Activated effector memory CD4-positive, alpha-beta T cell treated with Interleukin-2 at 50 U/mL for 16 hours (primary cell): ENCODE measurements at places on chromosomes 4 and X.

DNA sequence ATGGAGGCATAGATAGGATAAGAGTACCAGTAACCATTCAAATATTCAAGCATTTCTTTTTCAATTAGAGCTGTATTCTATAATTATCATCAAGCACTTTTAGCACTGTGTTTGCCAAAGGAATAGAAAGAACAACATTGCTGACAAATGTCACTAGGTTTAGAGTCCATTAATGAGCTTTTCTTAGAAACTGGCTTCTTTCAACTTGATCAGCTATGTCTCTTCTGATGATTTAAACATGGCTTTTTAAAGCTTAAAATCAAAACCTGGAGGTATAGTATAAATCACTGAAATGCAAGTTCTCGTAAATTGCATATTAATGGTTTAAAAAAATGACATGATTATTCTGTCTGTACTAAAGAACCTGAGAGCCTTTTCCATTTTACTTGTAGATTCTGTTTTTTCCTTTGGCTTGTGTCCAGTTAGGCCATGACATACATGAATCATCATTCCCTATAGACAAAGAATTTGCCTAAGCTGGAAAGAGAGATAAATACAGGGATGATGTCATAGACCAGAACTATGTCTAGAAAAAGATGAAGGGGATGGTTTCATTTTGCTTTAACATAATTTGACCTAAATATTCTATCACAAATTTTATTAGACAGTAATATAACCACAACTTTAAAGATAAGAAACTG, 340.1 kb upstream of the CTSO start:
- DNase-seq: no peak

- no peak for DNase-seq
These were observed 30.3 kb downstream of the CCNG2 start for GRCh38 chr4:77187322-77187721.

GRCh38 chrX:28668303-28668702, 81.1 kb downstream of the IL1RAPL1 start:
- DNase-seq: no peak

GRCh38 chrX:39559229-39559628, 538.5 kb downstream of the BCOR start:
- DNase-seq: no peak

DNA sequence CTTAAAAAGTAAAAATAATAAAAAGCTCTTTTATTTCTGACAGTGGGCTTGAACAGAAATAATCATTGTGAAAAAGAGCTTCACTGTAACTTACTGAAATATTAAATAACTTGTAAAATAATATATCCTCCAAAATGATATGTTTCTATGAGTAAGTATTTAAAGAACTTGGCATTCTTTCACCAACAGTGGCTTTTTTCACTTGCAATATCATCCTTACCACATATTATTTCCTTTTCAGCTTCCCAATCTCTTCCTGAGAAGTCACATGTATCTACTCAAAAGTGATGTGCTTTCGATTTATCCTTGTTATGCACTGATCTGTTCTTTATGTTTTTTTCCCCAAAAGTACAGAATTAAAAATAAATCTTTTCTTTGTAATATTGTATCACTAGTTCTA, 2.2 kb upstream of the PCDH18 start:
- no peak for DNase-seq

DNA sequence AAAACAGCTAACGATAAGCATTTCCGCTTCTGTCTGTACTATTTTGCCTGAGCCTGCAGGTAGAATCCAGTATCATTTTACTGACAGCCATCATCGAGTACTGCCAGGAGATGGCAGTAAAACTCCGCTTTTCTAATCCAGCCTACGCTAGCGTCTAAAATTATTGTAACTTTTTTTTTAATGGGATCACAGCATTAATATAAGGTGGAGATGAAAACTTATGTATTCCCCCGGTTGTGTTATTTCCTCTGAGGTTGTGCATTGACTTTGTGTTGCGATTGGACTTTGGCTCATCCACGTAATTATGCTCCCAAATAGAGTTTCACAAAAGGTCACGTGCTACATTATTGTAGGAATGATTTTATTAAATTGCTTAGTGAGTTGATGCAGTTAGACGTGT, 248.1 kb downstream of the C4orf33 start:
- no peak for DNase-seq

DNA sequence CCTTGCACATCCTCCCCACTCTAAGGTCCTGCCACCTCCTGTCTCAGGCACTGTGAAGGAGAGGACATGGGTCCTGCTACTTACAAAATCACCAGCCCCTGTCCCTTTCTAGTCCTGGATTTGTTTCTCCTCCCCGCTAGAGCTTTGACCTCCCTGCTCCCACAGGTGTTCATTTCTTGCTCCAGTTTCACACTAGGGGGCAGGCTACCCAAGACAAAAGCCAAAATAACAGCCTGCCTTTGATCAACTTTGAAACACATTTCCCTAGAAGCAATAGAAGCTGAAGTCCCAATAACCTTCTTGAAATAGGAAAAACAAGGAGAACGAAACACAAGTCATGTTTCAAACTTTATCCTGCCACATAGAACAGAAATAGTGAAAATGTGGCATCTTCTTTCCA, 164.4 kb downstream of the QDPR start:
- DNase-seq: no peak

GRCh38 chrX:20315140-20315539, 48.4 kb upstream of the RPS6KA3 start:
- DNase-seq: no peak

DNA sequence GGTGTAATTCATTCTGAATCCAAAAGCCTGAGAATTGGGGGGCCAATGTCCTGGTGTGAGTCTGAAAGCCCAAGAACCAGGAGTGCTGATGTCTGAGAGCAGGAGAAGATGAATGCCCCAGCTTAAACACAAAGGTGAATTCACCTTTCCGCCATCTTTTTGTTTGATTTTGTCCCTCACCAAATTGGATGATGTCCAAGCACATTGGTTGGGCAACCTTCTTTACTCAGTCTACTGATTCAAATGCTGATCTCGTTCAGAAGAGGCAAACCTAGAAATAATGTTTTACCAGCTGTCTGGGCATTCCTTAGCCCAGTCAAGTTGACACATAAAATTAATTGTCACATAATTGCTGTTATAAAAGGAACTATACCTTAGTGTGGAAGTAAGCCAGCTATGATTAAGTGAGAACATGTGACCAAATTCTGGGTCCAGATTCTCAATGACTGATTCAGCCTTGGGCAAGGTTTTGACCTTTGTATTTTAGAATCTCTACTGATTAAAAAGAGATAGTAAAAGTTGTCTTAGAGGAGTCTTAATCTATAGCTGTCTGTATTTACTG, 34.5 kb upstream of the SLC4A4 start:
- no peak for DNase-seq

- no peak for DNase-seq
These were observed 66.1 kb downstream of the KLHL4 start for GRCh38 chrX:87583679-87584078.
